ENCODE measurements at places on chromosomes 12 and 14.

GRCh38 chr14:73723797-73724661 lies 9.8 kb upstream of the PNMA1 start:
- DNase-seq: no peak

DNA sequence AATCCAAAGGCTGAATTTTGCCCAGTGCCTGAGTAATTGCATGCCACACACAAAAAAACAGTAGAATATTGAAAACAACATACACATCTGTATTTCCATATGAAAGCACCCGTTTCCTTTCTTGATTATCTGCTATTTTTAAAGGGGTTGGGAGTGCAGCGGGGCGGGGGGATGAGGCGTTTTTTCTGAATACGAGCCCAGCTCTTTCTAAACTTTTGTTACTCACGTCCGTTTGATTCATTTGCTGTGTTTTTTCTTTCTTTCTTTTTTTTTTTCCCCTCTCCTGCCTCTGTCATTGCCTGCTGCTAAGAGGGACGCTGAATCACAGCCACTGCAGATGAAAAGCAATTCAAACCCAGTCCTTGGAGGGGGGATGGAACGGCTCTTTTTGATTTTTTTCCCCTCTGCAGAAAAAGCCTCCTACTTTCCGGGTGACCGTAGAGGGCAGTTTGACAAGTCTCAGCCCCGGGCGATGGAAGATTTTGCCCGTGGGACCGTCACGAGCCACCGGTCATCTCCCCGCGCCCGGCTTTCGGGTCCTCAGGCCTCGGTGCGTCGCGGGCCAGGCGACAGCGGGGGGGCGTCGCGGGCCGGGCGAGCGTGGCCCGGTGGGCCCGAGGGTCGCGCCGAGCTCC lies 572 bp upstream of the RASSF8 start:
- DNase-seq: no peak

DNA sequence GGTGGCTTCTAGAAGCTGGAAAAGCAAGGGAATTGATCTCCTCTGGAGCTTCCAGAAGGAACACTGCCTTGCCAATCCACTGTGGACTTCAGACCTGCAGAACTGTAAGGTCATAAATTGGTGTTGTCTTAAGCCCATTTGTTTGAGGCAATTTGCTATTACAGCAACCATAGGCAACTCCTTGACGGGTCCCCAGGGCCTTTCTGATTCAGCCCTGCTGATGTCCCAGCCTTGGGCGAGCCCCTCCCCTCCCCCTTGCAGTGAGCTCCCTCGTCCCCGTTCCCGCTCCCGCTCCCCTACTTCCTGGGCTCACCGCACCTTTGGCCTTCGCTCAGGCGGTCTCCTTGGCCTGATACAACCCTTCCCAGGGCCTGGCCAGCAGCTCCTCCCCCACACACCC lies 18.9 kb upstream of the DIO3 start:
- no peak for DNase-seq

DNA sequence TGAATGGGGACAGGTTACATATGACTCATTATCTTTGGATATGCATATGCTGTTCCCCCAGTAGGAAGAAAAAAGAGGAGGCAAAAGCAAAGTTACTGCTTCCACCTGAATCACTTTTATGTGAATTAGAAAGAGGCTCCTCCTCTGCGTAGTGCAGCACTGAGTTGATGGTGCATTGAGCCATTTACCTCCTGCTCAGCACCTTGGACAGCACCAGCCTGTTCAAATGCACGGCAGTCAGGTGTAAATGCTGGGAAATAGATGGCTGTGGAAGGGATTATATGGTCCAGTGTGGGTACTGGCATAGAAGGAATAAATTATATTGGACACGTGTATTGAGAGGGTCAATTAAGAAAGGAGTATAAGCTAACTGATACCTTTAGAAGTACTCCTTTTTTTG lies 541.9 kb upstream of the SEL1L start:
- DNase-seq: no peak

DNA sequence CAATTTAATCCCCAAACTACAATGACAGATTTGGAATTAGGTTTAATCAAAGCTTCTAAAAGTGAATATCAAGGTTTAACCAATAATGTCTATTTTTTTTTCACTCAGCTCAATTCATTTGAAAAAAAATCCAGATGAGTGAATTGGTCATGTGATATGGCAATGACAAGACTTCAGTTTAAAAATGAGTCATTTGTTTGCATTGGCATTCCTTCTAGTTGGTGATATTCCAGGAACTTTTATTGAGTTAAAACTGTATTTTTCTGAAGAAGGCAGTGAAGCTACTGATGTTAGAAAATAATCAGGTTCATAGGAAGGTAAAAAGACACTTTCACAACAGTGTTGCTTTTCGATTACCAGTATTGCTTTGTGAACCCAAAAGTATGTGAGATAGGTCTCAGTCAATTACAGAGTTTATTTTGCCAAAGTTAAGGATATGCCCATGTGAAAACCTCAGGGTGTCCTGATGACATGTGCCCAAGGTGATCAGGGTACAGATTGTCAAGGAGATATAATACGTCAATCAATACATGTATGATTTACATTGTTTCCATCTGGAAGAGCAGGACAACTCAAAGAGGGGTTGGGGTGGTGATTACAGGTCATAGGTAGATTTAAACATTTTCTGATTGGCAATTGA lies 1214.9 kb downstream of the GALC start:
- DNase-seq: no peak

GRCh38 chr14:80427101-80427500 lies 215.8 kb upstream of the DIO2 start:
- no peak for DNase-seq

GRCh38 chr12:24177889-24178288 lies 228.4 kb upstream of the SOX5 start:
- DNase-seq: no peak

DNA sequence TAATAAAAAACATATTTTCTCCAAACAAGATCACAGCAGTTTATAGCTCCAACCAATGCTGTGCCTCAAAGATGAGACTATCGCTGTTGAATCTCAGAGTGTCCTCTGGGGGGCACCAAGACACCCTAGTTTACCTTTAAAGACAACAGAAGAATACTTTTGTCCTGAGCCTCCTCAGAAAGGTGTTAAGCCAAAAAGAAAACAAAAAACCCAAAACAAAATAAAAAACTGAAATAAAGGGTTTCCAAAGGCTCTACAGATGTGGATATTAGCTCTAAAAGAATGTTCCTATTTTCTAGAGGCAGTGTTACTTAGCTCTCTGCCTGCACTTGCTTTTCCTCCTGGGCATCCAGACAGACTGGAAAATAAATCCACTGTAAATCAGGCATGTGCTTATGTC lies 86.9 kb upstream of the TTC7B start:
- DNase-seq: peak; percentile 59

- peak; percentile 55 for DNase-seq
Measured at GRCh38 chr12:77010691-77011548, 54.4 kb downstream of the E2F7 start.

- no peak for DNase-seq
Measured at GRCh38 chr14:32027255-32027939, 49.7 kb upstream of the ARHGAP5 start.

GRCh38 chr14:55298500-55298822 lies 27.2 kb downstream of the FBXO34 start:
- DNase-seq: no peak

DNA sequence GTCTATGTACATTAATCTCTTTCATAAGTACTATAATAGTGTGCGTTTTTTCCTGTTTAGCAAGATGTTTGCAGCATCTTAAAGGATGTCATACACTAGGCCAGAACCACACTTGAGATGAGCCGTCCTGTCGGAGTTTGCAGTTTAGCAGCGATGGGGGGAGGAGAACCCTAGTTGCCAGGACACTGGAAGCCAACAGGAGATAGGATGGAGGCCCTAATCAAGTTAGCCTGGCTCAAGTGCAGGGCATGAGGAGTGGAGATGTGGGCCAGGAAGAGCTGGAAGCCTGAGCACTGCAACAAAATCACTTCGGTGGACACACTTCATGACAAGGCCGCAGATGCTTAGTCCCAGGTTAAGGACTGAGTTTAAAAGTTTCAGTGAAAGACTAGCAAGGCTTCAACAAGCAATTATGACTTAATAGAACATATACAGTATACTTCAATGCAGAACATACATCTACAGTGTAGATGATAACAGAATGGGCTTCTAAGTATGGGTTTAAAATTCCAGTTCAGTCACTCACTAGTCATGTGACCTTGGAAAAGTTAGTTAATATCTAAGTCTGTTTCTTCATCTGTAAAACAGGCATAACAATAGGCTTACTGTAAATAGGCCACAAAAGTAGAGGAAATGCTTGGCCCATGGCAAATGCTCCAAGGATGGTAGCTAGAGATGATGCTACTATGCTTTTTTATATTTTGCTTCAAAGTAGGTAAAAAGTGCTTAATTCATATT lies 77.1 kb downstream of the PTPN21 start:
- no peak for DNase-seq

DNA sequence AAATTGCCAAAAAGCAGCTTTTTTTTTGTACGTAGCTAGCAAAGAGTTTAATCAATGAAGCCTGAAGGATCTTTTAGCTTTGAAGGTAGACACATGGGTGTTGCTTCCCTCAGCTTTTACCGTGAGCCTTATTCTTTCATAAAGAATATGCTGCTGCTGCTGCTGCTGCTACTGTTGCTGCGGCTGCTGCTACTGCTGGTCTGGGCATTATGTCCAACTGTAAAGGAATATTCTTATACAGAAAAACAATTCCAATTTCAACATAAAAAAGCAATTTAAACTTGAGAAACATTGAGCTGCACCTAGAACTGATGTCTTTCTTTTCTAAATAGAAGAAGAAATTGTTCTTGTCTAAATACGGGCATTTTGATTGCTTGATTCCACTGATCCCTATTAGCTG lies 38.9 kb upstream of the PPP1R12A start:
- DNase-seq: no peak

DNA sequence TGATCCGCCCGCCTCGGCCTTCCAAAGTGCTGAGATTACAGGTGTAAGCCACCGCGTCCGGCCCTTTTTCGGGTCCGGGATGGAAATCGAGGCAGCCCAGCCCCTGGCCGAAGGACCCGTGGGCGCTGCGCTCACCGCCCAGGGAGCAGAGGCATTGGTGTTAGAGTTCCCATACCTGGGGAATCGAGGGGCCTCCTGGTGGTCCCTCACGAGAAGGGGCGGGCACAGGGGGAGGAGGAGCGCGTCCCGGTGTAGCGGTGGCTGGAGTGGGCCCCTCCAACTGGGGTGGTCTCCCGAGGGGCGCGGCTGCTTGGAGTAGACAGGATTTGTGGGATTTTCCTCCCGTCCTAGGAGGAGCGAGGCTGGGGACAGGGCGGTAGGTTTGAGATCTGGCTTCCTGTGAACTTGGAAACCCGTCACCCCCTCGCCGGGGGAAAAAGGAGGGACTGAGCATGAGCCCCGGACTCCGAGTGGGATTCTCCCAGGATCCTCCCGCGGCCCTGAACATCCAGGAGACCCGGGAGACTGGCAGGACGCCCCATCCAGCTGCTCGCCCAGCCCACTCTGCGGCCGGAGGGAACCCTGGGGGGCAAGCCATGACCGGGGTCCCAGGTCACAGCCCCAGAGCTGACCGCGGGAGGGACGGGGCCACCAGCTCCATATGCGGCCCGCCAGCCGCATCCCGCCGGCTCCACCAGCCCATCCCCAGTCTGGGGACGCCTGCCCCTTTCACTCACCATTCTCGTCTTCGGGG lies 70.9 kb downstream of the ASCL4 start:
- DNase-seq: no peak

GRCh38 chr12:23585156-23585781 lies 364.2 kb downstream of the SOX5 start:
- DNase-seq: no peak

DNA sequence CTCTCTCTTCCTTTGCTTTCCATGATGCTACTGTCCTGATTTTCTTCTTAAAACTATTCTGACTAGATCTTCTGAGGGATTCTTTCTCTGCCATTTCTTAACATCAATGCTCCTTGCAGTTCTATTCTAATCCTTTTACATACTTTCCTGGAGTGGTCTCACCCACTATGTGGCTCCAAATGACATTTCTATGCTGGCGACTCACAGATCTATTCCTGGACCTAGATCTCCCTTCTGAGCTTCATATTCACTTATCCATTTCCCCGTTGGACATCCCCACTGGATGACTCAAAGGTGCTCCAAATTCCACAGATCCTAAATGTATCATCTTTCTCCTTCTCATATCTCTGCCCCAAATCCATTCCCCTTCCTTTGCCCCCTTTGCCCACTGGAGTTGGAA lies 4.1 kb downstream of the TEP1 start:
- no peak for DNase-seq

GRCh38 chr12:116153113-116153512 lies 124.4 kb downstream of the MED13L start:
- DNase-seq: no peak

DNA sequence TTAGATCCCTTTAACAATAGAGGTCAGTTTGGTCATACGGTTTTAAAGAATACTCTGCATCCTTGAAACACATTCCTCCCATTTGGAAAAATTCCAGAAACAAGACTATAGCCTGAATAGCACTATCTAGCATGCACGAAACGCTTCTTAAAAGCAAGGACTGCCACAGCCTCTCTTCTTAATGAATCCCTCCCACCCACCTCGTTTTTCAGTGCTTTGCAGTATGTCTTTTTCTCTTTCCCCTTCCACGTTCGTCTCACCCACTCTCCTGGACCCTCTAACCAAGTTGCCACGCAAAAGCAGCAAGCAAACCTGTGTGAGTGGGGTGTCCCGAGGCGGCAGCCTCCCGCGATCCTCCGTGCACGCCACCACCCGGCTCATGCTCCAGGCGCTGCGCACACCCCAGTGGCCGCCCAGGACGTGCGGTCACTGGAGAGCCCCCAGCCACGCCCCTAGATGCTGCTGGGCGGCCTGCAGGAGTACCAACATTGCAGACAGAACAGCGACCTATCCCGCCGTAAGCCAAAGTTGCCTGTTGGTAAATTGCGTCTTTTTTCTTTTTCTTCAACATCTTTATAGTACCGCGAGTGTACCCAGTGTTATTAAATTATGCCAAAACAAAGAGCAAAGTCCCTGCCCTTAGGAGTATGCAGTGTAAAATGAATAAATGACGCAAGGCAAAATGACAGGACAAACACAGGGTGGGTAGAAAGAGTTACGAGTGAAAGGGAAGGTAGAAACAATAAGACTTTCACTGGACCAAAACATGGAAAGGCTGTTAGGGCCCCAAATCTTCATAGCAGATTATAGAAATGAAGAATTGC lies at the start of gene SLC38A4:
Gene SLC38A4, minus strand, starts transcription at position 407 of the 824 bp plus-strand sequence. CDS start 32,926 bp downstream, outside the sequence.
- DNase-seq: no peak

DNA sequence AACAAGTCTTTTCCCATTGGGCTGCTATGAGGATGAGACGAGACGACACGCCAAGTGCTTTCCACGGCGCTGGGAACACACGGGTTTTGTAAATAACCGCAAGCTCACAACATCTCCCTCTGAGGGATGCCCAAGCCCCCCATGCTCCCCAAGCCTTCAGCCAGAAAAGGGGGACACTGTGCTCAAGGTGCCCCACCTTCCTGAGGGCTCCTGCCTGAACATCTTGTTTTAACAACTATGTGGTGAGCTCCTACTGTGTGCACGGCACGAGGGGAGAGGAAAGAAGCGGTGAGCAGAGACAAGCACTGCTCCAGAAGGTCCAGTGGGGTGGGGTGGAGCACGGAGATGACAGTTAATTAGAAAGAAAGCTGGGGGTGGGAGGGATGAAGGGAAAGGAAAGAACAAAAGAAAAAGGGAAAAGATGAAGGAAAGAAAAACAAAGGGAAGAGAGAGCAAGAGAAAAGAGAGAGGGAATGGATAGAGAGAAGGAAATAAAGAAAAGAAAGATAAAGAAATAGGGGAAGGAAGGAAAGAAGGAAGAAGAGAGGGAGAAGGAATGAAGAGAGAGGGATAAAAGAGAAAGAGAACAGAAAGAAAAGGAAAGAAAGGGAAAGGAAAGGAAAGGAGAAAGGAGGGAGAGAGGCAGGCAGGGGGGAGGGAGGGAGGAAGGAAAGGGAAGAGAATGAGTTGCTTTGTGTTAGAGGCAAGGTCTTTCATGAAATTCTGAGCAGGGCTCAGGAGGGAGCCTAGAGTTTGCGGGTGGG lies 56.8 kb downstream of the SLC15A4 start:
- no peak for DNase-seq
